ENCODE measurements at places on chromosomes 6 and 20.

DNA sequence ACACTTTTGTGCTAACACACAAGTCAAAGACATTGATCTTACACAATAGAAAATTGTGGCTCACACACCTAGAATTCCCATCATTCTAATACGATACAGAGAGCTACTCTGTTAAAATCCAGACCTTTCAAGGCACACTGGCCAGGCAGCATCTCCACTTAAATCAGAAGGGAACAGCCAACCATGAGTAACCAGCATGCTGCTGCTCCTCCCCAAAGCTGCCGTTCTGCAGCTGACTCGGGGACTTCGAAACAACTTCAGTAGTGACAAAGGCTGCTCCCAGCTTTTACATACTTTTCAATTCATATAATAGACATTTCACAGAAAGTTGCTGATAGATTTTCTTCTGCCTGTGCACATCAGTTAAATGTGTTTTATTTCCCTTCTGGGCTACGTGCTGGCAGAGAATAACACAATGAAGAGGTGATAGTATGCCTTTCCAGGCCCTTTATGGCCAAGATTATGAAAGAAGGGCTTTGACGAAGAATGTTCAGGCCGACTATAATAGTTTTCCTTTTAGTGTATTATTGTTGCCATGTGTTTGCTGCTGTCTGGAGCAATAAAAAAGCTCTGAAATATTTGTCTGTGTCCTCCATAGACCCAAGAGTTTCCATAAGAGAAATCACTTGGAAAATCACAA lies 159.0 kb downstream of the GMDS start:
- no peak for DNase-seq

DNA sequence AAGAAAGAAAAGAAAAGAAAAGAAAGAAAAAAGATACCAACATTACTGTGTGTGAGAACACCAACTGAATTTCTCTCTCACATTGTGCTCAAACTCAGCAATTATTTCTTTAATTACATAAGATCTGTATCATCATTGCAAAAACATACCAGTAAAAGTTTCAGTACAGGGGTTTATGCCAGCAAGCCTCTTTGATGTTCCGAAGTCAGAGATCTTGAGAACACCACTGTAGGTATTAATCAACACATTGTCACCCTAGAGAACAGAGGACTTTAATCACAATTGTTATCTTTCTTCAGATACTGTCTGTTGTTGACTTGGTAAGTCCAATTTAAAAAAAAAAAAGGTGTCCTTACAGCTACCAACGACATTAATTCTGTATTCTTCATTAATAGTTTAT lies 60.9 kb upstream of the MAP7 start:
- DNase-seq = no peak

- no peak for DNase-seq
Observed at GRCh38 chr6:167341038-167341583, 16.2 kb downstream of the TTLL2 start.

GRCh38 chr6:9398071-9398766 lies 962.9 kb upstream of the SLC35B3 start:
- DNase-seq = no peak

DNA sequence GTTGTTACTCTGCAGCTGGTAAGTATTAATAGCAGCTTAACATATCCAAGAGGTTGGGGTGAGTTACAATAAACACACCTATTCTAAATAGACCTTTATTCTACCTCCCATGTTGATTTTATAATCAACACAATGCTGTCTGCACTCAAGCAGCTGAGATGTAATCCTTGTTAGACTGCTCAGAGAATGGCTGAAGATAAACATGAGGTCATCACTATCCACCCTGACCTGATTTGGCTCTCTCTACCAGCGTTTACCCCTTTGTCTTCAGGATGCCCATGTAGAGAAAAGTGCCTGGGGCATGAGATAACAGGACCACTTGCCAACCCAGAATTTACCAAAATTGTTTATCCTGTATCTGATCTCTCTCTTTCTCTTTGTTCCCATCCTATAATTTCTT lies 220.7 kb upstream of the DEFB112 start:
- DNase-seq = no peak

DNA sequence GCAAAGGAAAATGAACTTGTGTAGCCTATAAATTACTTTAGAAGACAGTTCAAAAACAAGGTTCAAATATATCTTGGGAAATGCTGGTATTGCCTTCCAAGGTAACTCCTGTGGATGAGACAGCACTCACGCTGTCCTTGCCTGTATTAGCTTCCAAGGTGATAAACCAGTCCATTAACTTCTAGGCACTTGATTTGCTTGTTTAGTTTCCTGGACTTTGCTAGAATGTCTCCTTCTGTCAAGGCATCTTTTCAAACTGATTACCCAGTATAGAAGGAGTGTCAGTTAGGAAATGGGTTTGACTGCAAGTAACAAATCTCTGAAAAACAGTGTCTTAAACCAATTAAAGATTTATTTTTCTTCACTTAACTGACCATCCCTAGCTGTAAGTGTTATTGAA lies 103.4 kb upstream of the SLC22A23 start:
- DNase-seq = no peak

DNA sequence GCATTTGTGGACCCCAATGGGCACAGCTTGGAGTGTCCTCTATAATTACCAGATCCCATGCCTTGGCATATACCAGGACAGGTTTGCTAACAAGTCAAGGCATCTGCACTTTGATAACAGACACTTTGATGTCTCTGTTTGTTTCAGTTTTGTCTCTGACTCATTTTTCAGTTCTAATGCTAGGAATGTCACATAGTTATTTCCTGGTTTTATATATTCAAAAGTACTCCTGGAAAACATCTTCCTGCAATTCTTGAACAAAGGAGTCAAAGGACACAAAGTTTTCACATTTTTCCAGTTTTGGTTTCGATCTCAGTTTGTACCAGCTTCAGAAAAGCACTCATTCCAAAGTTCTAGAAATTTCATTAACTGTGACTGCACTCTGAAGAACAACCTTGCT lies 188.1 kb downstream of the FOXC1 start:
- DNase-seq = no peak

- DNase-seq = no peak
Observed at GRCh38 chr6:130981409-130981808, 81.6 kb downstream of the EPB41L2 start.

GRCh38 chr6:101231606-101232235 lies 161.8 kb upstream of the GRIK2 start:
- DNase-seq = no peak

GRCh38 chr6:18269717-18270116 lies 5.4 kb upstream of the DEK start:
- no peak for DNase-seq

GRCh38 chr6:22421198-22421597 lies 124.4 kb upstream of the PRL start:
- no peak for DNase-seq

DNA sequence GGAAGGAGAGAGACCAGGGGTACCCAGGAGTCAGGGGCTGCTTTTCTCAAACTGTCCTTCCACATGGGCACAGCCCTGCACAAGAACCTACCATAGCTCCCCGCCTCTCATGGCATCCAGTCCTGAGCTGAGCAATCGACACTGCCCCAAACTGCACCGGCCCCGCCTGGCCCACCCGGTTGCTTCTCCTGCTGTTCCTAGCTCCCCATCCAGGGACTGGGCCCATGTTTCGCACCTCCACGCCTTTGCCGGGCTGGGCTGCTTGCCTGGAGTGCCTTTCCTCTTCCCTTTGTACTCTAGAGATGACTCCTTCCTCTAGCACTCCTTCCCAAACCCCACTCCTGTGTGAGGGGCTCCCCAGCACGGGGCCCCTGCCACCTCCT lies 123.0 kb downstream of the GRM4 start:
- no peak for DNase-seq

DNA sequence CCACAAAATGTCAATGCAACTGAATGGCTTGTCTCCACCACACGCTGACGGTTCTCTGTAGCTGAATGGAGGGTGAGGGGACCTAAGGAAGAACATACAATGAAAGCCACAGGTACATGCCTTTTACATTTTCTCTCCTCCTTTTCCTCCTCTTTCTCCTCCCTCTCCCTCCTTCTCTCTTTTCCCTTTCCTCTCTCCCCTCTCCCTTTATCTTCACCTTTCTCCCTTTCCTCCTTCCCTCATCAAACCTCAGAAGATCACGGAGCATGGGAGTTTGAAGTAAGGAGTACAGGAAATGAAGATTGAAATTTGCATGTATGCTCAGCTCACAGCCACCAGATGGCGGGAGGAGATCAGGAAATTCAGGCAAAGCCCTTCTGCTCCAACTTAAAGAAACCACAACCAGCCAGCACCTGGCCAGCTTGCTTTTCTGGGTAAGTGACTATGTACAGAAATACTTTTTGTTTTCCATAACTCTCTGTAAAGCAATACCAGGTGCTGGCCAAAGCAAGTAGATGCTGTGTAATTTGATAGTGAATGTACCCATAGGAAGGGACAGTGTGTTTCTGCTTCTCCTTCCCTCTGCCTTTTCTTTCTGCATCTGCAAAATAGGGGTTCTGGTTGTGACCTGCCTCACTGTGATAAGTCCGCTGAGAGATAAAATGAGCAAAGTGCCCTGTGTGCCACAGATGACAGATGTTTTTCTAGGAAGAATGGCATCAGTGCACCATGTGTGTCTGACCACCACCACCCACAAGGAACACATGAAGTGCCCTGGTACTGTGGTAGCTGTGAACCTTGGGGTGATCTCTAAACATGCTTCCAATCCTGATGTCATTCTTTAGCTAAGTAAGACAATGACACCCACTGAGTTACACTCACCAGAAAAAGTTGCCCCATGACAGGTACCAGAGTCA lies 18.6 kb upstream of the FOXO3 start:
- DNase-seq = peak; percentile 68

- no peak for DNase-seq
Observed at GRCh38 chr20:22525821-22526220, 58.6 kb downstream of the FOXA2 start.

DNA sequence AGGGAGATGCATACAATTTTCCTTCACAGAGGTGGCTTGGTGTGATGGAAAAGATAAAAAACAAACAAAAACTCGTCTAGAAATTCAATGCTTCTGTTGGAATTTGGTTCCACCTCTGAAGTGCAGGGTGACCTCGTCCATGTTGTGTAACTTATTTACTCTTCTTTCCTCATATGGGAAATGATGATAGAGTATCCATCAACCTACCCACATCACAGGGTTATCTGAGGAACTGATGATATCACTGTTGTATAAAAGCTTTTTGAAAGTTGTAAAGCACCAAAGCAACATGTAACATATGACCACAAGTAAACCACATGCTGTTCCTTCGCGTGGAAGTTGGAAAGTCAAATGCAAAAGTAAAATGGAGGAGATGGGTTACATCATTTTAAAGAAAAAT lies 212.0 kb upstream of the SGK1 start:
- no peak for DNase-seq

GRCh38 chr6:53412751-53413150 lies 64.0 kb upstream of the ELOVL5 start:
- no peak for DNase-seq

GRCh38 chr6:116278854-116279231 lies 887 bp downstream of the TSPYL1 start:
- DNase-seq = peak; percentile 33

- no peak for DNase-seq
Observed at GRCh38 chr6:106005013-106005412, 81.1 kb upstream of the PRDM1 start.

- DNase-seq = no peak
Observed at GRCh38 chr20:46311039-46311650, 2.8 kb upstream of the CDH22 start.

DNA sequence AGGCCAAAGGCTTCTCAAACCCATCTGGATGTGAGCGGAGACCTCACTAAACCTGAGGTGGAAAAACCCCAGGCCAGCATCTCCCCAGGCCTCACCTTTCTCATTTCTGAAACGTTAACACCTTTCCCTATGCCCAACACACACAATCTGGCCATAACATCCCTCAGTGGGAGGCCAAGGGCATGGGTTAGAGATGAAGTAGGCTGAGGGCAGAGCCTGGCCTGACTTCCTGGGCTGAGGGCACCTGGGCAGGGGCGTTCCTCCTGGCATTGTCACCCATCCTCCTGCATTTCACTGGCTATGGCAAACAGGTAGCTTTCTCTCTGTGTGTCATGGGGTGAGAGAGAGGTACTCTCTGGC lies 8.4 kb downstream of the MOCS1 start:
- no peak for DNase-seq

- no peak for DNase-seq
Observed at GRCh38 chr6:157849288-157850017, 26.4 kb downstream of the SNX9 start.

DNA sequence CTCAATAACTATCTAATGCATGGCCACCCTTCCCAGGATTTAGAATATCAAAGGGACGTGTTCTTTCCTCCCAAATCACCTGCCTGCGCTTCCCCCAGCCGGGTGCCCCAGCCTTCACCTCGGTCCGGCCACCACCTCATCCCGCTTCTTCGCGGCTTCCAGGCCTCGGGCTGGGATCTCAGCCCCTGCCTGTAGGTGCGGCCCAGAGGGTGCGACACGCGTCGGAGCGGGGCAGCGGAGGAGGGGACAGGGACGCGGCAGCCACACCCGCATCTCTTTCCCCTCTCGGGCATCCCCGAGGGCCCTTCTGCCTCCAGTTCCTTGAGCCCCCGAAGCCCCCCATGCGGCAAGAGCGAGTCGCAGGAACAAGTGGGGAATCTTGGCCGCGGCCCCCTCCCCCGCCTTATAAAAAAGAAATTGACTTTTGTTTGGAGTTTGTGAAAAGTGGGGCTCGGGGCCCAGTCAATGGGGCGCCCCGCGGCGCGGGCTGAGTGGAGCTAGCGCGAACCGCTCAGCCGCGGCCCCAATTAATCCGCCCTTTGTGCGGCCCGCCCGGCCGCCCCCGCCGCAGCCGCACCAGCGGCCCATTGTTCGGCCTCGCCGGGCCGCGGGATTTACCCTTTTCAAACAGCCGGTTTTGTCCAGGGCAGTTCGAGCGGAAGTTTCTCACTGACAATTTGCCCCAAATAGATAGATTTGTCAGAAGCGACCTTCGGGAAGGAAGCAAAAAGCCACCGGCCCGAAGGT lies 8.4 kb upstream of the NR2E1 start:
- DNase-seq = no peak
